ENCODE measurements at places on chromosomes 5 and 9.

DNA sequence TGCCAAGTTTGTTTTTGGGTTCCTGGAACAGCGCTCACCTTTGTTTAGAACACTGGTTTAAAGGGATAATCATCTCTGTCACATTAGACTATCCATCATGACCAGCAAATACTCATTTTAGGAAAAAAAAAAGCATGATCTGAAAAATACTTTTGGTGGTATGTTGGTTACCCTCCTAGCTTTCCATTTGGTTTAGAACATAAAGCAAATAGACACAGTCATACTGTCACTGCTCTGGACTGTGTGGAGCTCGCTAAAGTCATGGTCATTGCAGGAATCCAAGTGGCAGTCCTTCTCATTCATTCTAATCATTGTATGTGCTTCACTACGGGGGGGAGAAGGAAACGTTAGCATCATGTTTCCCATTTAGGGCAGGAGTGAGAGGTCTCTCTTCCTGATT is 83.5 kb downstream of the PIK3R1 start:
- DNase-seq = no peak

GRCh38 chr5:33490071-33490665 is 49.4 kb downstream of the TARS1 start:
- DNase-seq = no peak

GRCh38 chr9:6552498-6553121 is 92.9 kb downstream of the GLDC start:
- DNase-seq = no peak

- DNase-seq = no peak
Measured at GRCh38 chr5:91206734-91207133, 176.4 kb downstream of the ARRDC3 start.

DNA sequence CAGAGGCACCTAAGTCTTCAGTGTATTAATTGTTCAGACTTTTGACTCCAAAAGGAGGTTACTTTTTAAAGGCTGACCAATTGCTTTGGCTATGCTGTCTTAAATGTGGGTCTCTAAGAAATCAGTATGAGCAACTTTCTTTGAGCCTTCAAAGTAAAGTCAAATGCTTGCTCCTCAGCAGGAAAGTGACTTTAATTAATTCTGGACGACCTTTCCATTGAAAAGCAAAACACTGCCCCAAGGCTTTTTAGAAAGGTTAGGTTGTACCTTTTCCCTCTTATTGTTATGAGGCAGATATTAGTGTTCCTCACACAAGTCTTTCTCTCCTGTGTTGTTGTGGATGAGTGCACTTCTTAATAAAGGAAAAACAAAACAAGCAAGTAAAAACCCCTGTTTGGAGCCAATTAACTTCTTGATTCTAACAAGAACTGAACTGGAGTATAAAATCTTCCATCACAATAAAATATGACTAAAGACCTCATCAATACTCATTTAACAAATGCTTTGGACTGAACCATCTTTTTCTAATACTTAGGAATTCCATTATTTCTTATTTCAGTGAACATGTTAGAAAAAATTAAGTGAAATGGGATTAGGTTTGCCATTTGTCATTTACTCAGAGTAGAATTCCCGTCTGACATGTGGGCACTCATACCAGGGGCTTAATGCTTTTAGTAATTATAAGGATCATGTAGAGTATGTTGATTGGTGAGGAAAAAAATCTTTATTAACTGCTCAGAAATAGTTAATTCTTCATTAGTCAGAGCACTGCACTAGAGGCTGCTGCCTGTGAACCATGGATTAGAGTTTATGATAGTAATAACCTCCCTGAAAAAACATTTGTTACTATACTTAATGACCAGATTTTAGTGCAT is 159.1 kb upstream of the ZNF608 start:
- DNase-seq = no peak

- no peak for DNase-seq
Measured at GRCh38 chr9:117160254-117160653, 254.6 kb downstream of the ASTN2 start.

DNA sequence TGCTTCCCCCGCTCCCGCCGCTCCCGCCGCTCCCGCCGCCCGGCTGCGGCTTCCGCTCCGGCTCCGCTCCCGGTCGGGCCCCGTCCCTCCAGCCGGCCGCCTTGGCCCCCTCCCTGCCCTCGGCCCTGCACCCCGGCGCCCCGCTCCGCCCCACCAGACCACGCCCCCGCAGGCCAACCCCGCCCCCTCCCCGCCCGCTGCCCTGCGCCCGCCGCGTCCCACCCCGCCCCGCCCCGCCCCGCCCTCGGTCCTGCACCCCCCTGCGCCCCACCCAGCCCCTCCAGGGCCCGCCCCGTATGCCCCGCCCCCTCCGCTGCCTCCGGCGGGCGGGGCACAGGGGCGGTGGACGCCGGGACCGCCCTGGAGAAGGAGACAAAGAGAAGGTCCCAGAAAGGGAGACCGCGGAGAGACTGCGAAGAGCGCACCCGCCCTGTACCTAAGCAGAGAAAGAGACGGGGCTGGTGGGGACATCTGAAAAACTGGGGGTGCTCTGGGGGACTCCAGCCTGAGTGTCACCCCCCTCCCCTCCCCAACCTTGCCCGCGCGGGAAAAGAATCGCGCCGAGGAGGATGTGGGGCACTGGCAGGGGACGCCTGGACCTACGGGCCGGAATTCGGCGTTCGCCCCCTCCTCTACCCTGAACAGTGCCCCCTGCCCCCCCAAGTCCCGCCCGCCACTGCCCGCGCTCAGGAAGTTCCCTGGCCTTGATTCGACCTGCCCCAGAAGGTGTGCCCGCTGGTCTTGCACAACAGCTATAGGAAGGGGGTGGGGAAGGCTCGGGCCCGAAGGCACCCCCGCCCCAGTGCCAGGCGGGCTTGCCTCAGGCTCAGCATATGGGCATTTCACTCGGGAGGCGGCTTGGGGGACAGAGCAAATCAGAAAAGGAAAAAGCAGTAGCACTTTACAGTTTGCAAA is 42.8 kb upstream of the STXBP1 start:
- peak; percentile 51 for DNase-seq

GRCh38 chr9:131464354-131465000 is 38.2 kb upstream of the POMT1 start:
- no peak for DNase-seq

GRCh38 chr9:15249042-15249818 is 57.8 kb downstream of the TTC39B start:
- DNase-seq = no peak

DNA sequence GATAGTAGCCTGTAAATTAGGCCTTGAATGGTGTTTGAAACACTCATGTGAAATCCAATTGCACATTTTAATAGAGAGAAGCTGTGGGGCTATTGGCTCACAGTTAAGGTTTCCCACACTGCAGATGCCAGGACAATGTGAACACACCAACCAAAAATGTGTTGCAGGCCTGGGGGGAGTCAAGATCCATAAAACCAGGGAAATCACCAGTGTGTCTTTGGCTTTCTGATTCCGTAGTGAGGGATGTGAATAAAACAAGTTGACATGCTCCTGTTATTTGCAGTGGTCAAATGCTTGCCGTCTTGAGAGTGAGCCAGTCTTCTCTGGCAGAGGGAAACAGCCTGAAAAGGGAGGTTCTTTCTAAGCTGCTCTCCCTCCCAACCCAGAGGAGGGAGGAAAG is 79.0 kb downstream of the ZNF462 start:
- DNase-seq = no peak

DNA sequence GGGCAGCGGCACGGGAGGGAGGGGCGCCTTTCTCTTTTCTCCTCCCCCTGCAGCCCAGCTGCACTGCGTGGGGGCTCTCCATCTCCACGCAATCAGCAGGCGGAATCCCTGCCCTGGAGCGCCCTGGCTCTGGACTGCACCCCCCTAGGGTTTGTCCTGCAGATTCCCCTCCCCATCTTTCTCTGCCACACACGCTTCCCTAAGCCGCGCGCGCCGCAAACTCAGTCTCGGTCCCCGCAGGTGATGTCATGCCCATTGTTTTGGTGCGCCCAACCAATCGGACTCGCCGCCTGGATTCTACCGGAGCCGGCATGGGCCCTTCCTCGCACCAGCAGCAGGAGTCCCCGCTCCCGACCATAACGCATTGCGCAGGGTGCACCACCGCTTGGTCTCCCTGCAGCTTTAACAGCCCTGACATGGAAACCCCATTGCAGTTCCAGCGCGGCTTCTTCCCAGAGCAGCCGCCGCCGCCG is at the start of gene KCNN2:
Gene KCNN2 (plus strand): TSS at position 347 of the 473 bp plus-strand sequence. CDS start 70 bp downstream, at position 417.
- no peak for DNase-seq

- DNase-seq = no peak
Measured at GRCh38 chr5:119131530-119132304, 60.8 kb downstream of the DMXL1 start.

DNA sequence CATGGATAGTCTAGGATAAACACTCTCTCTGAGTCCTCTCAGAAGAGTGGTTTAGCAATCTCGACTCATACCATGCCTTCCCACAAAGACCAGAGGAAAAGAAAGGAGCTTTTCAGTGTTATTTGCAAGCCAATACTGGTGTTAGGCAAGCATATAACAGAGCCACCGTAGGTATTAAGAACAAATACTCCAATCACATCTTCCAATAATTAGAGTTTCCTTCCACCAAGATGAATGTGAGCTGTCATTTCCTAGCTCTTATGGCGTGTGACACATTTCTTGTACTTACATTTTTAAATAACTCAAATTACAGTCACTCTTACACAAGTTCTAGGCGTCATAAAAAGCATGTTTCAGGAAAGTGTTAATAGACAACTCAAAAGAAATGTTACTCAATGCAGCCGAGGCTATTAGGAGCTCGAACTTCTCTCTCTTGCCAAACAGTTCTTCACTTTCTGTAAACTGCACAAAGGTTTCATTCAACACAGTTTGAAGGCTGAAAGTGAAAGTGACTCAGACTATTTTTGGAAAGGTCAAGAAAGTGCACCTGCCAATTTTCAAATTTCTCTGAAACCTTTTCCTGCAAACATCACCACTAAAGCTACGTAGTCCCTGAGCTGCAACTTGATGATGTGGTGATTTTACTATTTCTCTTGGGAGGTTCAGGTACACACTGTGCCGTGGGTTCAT is 153.8 kb downstream of the AUH start:
- no peak for DNase-seq

DNA sequence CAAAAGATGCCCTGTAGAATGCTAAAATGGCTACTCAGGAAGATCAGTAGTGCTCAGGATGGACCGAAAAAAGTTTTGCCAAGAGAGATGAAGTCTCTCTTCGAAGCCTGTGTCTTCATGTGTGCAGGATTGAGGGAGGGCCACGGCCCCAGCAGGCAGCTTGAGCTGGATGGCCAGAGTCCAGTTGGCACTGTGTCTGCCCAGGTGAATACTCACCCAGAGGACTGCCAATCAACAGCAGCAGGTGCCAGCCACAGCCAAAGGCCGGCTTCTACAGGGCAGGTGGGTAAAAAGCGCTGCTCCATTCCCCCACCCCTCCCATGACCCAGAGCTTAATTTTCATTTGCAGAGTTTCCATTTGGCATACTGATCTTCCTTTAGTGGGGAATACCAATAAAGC is 287.9 kb upstream of the ZNF608 start:
- no peak for DNase-seq

DNA sequence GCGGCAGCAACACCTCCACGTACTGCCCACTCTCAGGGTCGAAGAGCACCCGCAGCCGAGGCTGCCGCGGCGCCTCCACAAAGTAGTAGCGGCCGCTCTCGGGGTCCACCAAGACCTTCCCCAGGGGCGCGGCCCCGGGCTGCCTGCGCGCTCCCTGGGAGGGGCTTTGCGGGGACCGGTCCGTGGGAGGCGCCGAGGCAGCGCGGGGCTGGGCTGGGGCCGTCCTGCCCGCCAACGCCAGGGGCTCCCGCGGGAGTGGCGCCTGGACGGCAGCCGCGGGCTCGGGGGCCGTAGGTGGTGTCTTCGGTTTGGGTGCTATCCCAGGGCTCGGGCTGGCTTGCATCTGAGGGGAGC is 2.6 kb upstream of the MZB1 start:
- DNase-seq = no peak

DNA sequence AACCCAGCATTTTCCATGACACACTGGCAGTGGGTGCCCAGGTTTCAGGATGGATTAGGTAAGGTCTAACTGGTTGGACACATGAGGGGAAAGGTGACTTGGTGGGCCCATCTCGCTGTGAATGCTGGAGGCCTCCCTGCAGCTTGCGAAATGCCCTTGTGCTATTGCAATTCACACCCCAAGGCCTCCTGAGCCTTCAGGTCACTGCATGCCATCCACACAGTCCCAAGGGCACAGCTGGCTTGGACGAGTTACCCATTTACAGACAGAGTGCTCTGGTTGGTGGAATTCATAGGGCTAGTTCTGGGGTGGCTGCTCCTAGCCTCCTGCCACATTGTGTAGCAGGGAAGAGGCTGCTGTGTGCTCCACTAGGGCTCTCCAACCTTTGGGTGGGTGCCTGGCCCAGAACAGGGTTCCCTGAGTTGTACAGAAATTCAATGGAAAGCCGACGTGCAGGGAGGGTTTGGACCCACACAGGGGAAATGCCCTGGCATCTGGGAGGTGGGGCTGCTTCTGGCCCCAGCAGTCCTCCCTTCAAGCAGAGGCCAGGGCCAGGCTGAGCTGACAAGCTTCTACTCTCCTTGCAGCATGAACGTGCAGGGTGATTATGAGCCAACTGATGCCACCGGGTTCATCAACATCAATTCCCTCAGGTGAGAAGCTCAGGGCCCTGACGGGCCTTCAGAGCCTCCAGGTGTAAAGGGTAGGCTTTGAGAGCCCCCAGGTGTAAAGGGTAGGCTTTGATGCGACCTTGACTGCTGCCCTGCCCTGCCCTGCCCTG is 54.3 kb downstream of the ASS1 start:
- DNase-seq = no peak

GRCh38 chr9:91939978-91940377 is 10.1 kb downstream of the ROR2 start:
- no peak for DNase-seq

- DNase-seq = no peak
Measured at GRCh38 chr5:114070093-114070722, 291.7 kb upstream of the KCNN2 start.

Data from stimulated activated CD4-positive, alpha-beta T cell treated with anti-CD3 and anti-CD28 coated beads, TNF-alpha, amount 100 ng/mL, for 48 hours (primary cell).